Activated T-cell treated with anti-CD3 and anti-CD28 coated beads, Interleukin-2, amount 50 U/mL, for 72 hours (primary cell): ENCODE measurements at places on chromosomes 4 and X. TPM values are rescaled to one million over a fixed set of nuclear protein-coding genes. Genes with fewer than 3 reads are reported as not detected.
A peak's percentile ranks its signal among the peaks of the same experiment; 100 is the strongest.

The GAGE12E gene
- not detected for total RNA-seq

The REELD1 gene
- 0.97 TPM for total RNA-seq

The SUPT20HL1 gene
- not detected for total RNA-seq

The HSFX1 gene
- 1.00 TPM for total RNA-seq

The DDX60 gene
- total RNA-seq, result 14.3 TPM

The BMX gene
- not detected for total RNA-seq

- H3K4me1 ChIP-seq, result peaks cover 8% of the 10 kb centered on the region
- peaks cover 13% of the 10 kb centered on the region for H3K36me3 ChIP-seq
- DNase-seq, result no peak
Observed at GRCh38 chrX:1162119-1162916, 50.1 kb downstream of the CRLF2 start.

- no peak for DNase-seq
- H3K27me3 ChIP-seq, result peaks cover 7% of the 10 kb centered on the region
- no peak overlapping the region for H3K27ac ChIP-seq
- H3K4me3 ChIP-seq, result no peak overlapping the region
- H3K36me3 ChIP-seq, result no peaks in the 10 kb centered on the region
Observed at GRCh38 chrX:152025656-152026440, 51.4 kb upstream of the GABRE start.

DNA sequence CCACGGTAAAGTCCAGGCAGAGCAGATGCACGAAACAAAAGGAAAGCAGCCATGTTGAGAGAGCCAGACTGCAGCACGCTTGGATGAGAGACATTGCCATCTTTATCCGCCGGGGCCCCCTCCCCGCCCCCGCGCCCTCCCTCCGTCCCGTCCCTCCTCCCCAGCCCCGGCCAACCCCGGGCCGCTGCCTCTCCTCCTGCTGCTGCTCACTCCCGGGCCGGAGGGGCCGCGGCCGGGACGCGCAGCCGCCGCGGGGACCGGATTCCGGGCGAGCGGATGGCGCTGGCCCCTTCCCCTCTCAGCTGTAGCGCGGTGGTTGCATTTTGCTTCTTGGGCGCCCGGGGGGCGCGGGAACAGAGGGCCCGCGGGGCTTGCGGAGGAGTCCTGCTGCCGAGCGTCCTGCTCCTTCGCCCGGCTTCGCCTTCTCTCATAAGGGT lies 542 bp downstream of the RNF150 start:
- peak overlapping the region; percentile 85 for H3K4me3 ChIP-seq
- no peak overlapping the region for H3K27ac ChIP-seq
- DNase-seq, result peak; percentile 10
- peaks cover 88% of the 10 kb centered on the region for H3K27me3 ChIP-seq
- peaks cover 1% of the 10 kb centered on the region for H3K36me3 ChIP-seq
- H3K4me1 ChIP-seq, result peaks cover 7% of the 10 kb centered on the region

GRCh38 chrX:119997570-119997969 lies 54.0 kb upstream of the NKAP start:
- H3K4me1 ChIP-seq, result peaks cover 18% of the 10 kb centered on the region
- no peak overlapping the region for H3K4me3 ChIP-seq
- H3K27ac ChIP-seq, result no peak overlapping the region
- peaks cover 3% of the 10 kb centered on the region for H3K36me3 ChIP-seq
- DNase-seq, result no peak

GRCh38 chrX:42704454-42704853 lies 73.5 kb downstream of the PPP1R2C start:
- H3K4me1 ChIP-seq, result peaks cover 8% of the 10 kb centered on the region
- H3K4me3 ChIP-seq, result no peak overlapping the region
- no peaks in the 10 kb centered on the region for H3K27me3 ChIP-seq
- no peak for DNase-seq

DNA sequence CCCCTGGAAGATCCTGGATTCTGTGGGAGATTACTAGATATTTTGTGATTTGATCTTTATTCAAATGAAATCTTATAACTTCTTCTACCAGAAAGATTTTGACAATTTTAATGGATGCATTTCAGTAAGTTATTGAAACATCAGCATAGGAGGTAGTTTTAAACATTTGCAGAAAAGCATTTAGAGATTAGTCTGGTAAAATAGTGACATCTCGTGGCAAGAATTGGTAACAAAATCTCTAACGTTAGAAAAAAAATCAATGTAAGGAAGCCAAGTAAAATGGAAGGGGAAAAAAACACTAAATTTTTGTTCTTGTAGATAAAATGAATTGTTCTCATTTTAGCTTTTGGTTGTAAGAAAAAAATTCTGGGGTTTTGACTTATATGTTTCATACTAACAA lies 73.3 kb downstream of the TASL start:
- H3K4me3 ChIP-seq, result no peak overlapping the region
- peaks cover 30% of the 10 kb centered on the region for H3K27me3 ChIP-seq
- no peaks in the 10 kb centered on the region for H3K4me1 ChIP-seq
- H3K27ac ChIP-seq, result no peak overlapping the region

- H3K27me3 ChIP-seq, result peaks cover 30% of the 10 kb centered on the region
- no peak overlapping the region for H3K4me3 ChIP-seq
- no peak for DNase-seq
- no peak overlapping the region for H3K27ac ChIP-seq
Observed at GRCh38 chrX:74510401-74510800, 89.1 kb downstream of the SLC16A2 start.

- H3K27me3 ChIP-seq, result no peaks in the 10 kb centered on the region
- peaks cover 16% of the 10 kb centered on the region for H3K36me3 ChIP-seq
- no peak overlapping the region for H3K4me3 ChIP-seq
- no peak overlapping the region for H3K27ac ChIP-seq
Observed at GRCh38 chr4:105859233-105859632, 36.0 kb upstream of the NPNT start.

DNA sequence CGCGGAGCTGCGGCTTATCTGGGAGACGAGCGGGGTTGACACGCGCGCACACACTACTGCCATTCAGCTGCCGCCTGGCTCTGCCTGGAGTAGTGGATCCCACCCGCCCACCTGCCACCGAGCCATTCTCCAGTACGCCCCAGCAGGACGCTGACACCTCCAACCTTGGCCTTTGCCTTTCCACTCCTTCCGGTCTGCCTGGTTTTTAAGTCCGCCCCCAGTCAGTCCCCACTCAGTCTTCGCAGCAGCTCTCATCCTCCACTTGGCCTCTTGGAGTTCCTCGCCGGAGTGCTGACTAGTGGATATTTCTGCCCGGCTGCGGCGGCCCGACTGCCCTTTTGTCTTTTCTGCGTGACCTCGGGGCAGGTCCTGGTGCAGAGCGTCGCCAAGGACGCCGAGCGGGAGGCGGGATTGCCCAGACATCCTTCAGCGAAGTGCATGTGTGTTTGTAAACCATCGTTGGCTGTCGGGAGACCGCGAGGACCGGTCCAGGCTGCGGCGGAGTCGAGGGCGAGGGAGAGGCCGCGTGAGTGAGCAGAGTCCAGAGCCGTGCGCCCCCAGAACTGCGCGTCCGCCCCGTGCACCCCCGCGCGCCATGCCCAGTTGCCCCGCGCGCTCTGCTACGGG lies 1.1 kb downstream of the SLIT2 start:
- peaks cover 8% of the 10 kb centered on the region for H3K36me3 ChIP-seq
- no peak overlapping the region for H3K27ac ChIP-seq
- H3K27me3 ChIP-seq, result peaks cover 53% of the 10 kb centered on the region
- H3K4me3 ChIP-seq, result peak overlapping the region; percentile 54
- DNase-seq, result no peak

DNA sequence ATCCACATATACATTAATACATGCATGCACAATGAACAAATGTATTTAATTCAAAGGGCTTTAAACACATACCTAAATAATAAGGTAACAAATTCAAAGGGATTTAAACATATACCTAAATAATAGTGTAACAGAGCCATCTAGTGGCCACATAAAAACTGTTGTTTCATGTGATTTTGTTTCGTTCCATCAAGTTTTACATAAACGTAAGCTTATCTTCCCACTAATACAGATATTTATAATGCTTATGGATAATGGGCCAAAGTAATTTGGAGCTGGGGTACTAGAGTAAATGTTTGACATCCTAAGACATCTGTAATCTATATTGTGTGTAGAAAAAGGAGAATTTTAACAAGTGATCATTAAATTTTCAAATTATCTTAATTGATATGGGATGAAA lies 82.3 kb downstream of the PRSS12 start:
- no peak overlapping the region for H3K4me3 ChIP-seq
- no peaks in the 10 kb centered on the region for H3K4me1 ChIP-seq
- H3K36me3 ChIP-seq, result no peaks in the 10 kb centered on the region
- DNase-seq, result no peak
- no peaks in the 10 kb centered on the region for H3K27me3 ChIP-seq

DNA sequence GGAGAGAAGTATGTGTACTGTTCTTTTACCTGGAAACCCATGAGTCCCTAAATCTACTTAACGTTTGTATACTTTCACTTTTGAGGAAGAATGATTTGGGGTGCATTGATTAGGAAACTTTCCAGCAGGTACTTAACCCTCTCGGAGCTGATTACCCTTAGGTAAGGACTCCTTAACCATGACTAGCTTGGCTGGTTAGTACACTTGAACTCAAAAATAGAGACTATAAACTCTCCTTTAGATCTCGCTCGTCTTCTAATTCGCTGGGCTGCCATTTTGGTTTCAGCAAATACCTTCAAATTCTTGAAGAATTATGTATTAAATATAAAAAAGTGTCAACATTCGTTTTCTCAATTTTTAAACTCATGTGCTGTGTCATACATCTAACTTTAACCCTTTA lies 2.0 kb downstream of the USP9X start:
- H3K36me3 ChIP-seq, result peaks cover 18% of the 10 kb centered on the region
- DNase-seq, result no peak
- peaks cover 6% of the 10 kb centered on the region for H3K27me3 ChIP-seq
- H3K27ac ChIP-seq, result peak overlapping the region; percentile 98

DNA sequence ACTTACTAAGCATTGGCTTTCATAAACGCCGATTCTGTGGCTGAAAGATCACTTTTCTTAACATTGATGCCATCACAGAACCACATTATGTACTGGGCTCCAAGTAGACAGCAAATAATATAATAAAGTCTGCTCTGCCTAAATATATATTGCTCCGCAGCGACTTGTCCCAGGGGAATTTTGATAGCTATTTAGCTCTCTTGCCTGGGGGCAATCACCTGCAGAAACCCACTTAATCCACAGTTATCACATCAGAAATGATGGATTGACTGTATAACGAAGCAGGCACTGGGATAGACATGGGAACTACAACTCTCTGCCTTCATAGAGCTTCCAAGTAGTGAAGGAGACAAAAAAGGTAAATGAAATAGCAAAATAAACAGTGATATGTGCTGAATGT lies 48.0 kb upstream of the MYOZ2 start:
- H3K4me1 ChIP-seq, result no peaks in the 10 kb centered on the region
- no peaks in the 10 kb centered on the region for H3K27me3 ChIP-seq
- H3K27ac ChIP-seq, result no peak overlapping the region

DNA sequence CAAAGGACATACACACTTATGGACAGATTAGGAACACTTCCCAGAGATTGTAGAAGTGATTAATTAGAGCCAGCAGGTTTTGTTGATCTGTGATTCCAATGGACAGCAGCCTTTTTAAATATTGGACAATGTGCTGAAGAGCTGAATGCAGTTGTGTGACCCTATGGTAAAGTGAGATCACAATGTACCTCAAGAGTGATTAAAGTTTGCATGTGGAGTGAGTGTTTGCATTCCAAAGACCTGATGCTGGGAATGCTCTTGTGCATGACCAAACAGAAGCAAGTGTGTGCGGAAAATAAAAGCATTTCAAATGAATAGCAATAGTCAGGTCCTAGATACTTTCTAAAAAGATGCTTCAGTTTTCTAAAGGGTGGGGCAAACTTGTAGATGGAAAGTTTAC lies 154.1 kb downstream of the BANK1 start:
- no peak overlapping the region for H3K4me3 ChIP-seq
- no peaks in the 10 kb centered on the region for H3K36me3 ChIP-seq
- H3K4me1 ChIP-seq, result no peaks in the 10 kb centered on the region
